ENCODE measurements at places on chromosomes 12 and 14.
A peak's percentile ranks its signal among the peaks of the same experiment; 100 is the strongest.

DNA sequence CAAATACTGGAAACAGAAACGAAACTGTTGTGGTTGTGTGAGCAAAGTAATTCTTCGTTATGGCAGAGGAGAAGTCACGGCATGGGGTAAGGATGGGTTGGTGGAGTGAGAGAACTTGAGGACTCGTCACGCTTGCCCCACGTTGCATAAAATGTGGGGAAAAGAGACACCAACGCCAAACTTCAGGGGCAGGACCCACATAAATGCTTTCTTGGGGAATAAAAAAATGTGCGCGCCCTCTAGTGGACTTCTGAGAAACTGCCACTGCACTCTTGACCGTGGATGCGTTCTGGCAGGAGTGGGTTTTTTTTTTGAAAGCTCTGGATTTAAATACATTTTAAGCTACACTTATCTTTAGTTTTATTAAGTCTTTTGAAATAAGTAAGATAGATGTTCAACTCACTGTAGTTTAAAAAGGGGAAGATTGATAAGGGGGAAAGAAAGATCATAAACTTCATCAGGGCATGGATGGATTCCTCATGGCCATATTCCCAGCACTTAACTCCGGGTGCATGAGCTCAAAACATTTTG is 4.1 kb upstream of the IGF1 start:
- DNase-seq = peak; percentile 29

DNA sequence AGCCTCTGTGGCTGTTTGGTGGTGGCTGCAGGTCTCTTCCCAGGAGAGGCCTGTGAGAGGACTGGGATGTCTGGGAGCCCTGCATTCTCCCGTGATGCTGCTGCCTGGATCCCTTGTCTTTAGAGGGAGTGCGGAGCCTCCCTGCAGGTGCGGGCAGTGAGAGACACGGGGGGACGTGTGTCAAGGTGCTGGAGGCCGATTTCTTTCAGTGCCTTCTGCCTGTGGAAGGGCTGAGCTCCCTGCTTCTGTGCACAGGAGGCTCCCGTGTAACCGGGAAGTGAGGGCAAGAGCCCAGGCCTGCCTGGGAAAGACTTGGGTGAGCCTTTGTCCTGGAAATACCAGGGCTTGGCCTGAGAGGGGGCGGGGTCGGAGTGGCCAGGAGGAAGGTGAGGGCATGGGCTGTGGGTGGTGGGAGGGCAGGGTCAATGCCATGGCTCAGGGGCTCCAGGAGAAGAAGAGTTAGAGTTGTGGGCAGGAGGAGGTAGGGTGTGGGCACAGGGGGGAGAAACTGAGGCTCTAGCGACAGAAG is 372.2 kb downstream of the TMEM121 start:
- no peak for DNase-seq

- no peak for DNase-seq
These were observed 160.9 kb downstream of the SPTSSA start for GRCh38 chr14:34300882-34301734.

- DNase-seq = no peak
These were observed at the start of gene ZNF705A for GRCh38 chr12:8156845-8157244. ZNF705A (plus strand) TSS chr12:8157015; CDS start chr12:8172626, 15,611 bp downstream.

GRCh38 chr12:87259391-87259790 is 769.8 kb downstream of the C12orf50 start:
- no peak for DNase-seq

DNA sequence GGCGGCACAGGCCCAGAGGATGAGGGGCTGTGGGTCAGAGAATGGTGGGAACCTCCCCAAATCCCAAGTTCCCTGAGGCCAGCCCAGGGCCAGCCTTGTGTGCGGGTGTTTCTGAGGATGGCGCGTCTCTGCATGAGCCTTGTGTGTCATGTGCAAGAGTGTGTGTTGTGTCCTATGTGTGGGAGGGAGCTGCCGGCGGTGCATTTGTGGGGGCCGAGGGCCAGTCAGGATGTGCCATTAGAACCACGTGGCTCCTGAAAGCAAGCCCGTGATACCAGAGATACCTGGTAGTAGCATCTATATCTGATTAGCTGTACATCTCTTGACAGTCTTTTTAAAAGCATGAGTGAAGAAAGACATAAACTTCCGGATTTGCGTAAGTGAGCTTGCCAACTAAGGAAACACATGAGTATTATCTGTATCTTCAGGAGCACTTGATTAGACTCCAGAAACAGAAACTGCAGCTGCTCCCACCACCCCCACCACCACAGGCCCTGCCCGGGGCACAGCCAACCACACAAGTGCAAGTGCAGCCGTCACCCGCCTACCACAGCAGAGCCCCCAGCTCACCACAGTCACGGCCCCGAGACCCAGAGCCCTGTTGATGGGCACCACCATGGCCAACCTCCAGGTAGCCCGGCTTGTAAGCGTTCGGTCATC is 19.2 kb downstream of the DDX51 start:
- no peak for DNase-seq
